ENCODE measurements at places on chromosomes 7 and 10. TPM values are rescaled to one million over a fixed set of nuclear protein-coding genes. Genes with fewer than 3 reads are reported as not detected.
A peak's percentile ranks its signal among the peaks of the same experiment; 100 is the strongest.

The NXPH1 gene
- total RNA-seq, result not detected

The PHTF2 gene
- 25.0 TPM for total RNA-seq

The POLR2J2 gene
- total RNA-seq, result 6.0 TPM

The UPK3BL2 gene
- 21.9 TPM for total RNA-seq

The EGR2 gene
- 11.8 TPM for total RNA-seq

DNA sequence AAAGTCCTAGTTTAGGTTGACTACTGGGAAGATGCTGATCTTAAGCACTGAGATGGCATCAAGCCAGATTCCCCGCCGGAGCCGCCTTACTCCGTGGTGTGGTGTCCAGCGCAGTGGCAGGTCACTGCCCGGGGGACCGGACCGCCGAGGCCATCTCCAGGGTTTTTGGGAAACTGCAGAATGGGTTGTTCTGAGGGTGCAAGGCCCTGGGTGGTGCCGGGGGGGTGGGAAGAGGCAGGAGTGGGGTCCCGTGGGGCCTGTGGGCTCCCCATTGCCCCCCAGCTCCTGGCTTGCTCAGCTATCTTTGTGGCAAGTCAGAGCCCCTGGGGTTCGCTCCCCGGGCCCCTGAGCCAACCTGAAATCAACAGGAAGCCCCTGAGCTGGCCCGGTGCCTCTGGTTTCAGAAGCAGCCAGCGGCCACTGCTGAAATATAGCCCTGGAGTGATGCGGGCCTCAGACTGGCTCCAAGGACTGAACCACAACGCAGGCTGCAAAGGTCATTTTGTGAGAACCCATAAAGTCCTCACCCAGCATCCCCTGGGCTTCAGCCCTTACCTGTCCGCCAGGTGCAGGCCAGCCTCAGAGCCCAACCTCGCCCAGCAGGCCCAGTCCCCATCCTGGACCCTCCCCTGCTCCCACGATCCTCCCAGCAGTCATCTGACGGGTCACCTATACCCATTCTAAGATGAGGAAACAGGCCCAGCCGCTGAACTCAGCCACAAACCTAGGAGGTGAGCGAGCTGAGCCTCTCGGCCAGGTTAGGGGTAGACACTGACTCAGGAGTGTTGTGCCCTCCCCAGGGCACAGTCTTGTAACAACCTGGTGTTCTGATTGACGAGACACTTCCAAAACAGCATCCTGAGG lies 102.7 kb downstream of the PDGFA start:
- DNase-seq, result no peak

- no peak for DNase-seq
These were observed 19.5 kb upstream of the SMC3 start for GRCh38 chr10:110548002-110548401.

DNA sequence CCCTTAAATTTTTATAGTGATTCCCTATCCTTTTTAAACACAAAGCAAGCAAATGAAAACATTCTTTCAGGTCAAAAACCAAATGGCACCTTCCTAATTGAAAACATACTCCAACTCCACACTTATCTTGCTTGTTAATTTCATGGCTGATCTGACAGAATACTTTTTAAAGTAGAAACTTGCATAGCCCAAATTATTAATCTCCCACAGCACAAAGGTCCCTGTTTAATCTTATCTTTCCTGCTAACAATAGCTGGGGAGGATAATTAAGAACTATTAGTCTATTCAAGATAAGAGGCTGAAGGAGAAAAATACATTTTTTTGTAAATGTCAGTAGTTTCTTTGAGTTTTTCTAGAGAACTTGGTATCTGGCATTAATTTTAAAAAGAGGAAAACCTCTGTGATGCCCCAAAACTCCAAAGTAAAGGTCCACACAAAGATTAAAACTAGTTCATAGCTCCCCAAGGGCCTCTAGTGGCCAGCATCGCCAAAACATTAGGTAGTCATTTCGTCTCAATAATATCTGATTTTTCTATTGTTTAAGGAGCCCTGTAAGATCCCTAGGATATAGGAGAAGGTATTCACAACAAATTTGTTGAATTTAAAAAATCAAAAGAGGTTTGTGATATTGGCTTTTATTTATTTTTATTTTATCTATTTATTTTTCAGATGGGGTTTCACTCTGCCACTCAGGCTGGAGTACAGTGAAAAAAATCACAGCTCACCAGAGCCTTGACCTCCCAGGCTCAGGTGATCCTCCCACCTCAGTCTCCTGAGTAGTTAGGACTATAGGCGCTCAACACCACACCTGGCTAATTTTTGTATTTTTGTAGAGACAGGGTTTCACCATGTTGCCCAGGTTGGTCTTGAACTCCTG lies 14.7 kb downstream of the CDNF start:
- DNase-seq, result peak; percentile 60

DNA sequence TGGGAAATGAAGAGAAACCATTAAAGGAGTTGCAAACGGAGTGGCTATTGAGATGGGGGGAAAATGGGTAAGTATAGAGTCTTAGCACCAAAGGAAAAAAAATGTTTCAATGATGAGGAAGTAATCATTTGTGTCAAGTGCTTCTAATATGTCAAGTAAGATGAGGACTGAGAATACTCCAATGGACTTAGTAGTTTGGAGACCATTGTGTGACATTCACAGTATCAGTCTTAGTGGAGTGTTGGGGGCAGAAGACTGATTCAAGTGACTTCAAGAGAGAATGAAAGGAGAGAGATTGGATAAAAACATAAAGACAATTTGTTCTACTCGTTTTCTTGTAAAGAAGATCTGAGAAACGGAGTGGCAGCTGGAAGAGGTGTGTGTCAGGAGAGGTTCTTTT lies 88.6 kb upstream of the ARID5B start:
- DNase-seq, result no peak

Measured in umbilical cord (tissue), 2 donors.